ENCODE measurements at places on chromosomes 7 and 10.
A peak's percentile ranks its signal among the peaks of the same experiment; 100 is the strongest.

DNA sequence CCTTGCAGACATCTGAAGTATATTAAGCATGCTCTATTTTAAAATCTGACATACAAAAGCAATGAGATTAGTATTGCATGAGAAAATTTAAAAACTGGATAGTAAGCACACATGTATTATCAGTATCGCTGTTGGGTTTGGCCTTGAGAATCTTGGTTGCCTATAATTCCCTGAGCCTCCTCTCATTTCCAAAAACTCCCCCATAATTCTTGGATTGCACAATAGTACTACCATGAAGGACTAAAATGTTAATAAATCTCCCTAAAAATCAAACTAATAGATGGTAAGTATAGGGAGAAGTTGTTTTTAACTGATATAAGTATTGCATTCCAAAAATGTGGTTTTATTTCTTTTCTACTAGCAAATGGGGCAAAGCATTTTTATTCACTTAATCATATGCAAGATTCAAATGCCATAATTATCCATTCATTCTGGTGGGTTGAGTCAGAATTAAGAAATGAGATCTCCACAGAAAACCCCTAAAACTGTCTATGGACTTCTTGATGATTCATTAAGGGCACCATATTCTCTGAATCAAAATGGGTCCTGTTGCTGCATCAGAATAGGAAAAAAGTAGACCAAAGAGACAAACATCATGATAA is 10.3 kb upstream of the VIM start:
- peak; percentile 93 for DNase-seq

GRCh38 chr10:11563936-11564335 is 47.5 kb downstream of the USP6NL start:
- no peak for DNase-seq

GRCh38 chr7:34320926-34321661 is 336.9 kb upstream of the NPSR1 start:
- DNase-seq, result peak; percentile 93

DNA sequence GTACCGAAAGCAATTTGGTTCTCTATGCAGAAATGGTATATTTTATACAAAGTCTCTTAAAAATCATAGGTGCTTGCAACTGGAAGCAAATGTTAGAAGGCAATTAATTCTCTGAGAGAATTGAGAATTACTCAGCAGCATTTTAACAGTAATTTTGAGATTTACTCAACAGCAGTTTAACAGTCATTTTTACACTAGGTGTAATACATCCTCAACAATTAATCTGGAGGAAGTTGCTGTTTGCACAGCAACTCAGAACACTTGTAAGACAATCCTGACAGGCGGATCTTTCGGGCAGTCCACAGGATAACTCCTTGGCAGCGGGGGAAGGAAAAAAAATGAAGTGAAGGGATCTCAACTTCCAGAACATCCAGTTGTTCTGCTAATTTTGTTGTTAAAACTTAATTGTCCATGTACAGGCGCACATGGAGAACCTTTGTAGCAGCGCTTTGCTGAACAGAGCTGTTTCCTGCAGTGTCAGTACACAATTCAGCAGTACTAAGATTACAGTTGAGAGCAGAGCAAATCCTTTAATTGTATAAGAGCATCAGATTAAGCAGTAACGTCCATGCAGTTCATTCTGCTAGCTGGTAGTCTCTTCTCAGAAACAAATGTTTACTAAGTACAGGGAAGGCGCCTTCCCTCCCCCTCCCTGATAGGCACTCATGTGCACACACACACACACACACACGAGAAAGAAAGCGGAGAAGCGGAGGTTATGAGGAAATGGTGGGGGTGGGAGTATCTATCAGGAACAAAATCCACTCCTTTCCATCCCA is 43.8 kb downstream of the ENO4 start:
- no peak for DNase-seq

DNA sequence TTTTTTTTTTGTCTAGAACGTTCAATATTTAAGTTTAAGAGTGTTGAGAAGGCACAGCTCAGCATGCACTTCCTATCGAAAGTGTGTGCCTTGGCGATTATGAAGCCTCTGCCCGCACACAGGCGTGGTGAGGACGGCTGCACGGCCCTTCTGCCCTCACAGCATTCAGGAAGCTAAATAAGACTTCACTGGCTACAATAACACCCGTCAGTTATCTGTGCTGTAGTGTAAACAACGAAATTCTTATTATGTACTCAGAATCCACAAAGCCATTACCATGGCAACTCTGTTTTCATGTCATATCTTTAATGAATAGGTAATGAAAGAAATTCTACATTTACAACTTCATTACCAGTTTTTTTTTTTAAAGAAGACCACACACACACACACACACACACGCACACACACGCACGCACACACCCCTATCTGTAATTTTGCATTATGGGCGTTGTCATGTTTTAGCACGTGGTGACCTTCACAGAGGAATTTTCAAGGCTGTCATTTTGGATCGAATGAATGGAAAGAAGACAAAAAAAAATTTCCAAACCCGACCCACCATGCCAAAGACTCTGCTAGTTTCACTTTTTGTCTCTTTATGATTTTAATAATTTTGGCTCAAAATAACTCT is 254.8 kb upstream of the CTBP2 start:
- no peak for DNase-seq

GRCh38 chr7:64544010-64544409 is 18.9 kb downstream of the ZNF680 start:
- DNase-seq, result peak; percentile 10

GRCh38 chr7:33463131-33463530 is 333.8 kb downstream of the BBS9 start:
- no peak for DNase-seq

DNA sequence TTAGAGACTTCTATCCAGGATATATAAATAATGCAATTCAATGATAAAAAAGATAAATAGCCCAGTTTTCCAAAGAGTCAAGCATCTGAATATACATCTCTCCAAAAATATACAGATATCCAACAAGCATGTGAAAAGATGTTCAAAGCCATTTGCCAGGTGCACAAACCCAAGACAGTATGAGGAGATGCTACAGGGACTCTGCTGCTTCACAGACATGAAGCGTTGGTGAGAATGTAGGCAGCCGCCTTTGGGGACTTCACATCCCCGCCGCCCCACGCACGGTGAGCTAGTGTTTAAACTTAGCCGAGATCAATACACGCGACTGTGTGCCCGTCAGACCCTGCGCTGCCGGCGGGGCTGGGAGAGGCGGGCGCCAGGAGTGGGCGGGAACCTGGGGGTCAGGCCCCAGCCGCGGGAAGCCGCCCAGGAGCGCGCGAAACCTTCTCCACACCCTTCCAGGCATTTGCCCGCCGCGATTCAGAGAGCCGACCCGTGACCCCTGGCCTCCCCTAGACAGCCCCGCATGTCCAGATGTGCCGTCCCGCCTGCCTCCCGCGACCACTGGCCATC is 927 bp upstream of the ALOX5 start:
- DNase-seq, result no peak

DNA sequence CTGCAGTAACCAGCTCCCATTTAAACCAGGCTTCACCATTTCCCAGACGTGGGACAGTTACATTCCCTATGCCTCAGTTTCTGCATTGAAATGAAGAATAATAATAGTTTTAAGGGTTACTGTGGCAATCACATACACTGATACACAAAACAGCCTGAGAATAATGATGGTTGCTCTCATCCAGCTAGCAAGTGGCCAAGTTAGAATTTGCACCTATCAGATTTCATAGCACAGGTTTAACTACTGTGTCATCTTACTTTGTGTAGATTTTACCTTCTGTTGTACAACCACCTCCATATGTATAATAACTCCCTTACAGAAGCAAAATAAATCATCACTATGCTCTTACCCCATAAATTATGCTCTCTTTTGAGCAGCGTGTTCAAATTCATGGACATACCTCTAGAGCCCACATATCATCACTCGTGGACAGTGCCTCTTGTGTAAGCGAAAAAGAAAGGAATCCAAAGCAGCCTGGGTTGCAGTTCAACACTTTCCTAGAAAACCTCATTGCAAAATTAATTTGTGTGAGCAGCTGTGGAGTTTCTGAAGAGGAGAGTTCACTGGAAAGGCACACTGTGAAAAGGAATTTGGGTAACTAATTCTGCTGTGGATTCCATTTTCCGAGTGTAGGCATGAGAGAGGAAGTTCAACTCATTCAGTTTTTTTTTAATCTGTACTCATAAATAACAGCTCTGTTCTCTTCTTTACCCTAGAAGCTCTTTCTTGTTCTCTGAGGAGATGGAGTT is 492.5 kb downstream of the ARL4A start:
- no peak for DNase-seq

GRCh38 chr10:34537629-34538231 is 277.4 kb downstream of the PARD3 start:
- DNase-seq, result no peak

GRCh38 chr7:1081931-1082401 is 5.9 kb upstream of the GPER1 start:
- peak; percentile 34 for DNase-seq

- no peak for DNase-seq
Observed at GRCh38 chr7:116967254-116967922, 14.1 kb downstream of the ST7 start.

GRCh38 chr7:35384761-35385700 is 131.1 kb upstream of the TBX20 start:
- no peak for DNase-seq

DNA sequence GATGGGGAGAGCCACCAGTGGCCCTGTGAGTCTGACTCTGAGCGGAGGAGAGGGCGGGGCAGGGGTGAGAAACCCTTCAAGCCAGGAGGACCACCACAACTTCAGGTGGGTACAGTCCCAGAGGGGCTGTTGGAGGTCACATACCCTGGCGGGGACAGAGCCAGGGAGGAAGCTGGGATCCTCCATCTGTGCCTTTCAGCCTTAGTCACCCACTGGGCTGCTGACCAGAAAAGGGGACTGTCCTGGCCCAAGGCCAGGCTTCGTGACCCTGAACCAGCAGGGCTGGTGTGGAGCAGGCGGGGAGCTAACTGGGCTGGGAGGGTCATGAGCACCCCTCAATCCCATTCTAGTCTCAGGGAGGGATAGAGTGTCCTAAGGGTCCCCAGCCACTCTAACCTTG is 1.5 kb upstream of the CALHM3 start:
- DNase-seq, result peak; percentile 56

- no peak for DNase-seq
Observed at GRCh38 chr7:120731271-120731670, 126.7 kb downstream of the TSPAN12 start.

DNA sequence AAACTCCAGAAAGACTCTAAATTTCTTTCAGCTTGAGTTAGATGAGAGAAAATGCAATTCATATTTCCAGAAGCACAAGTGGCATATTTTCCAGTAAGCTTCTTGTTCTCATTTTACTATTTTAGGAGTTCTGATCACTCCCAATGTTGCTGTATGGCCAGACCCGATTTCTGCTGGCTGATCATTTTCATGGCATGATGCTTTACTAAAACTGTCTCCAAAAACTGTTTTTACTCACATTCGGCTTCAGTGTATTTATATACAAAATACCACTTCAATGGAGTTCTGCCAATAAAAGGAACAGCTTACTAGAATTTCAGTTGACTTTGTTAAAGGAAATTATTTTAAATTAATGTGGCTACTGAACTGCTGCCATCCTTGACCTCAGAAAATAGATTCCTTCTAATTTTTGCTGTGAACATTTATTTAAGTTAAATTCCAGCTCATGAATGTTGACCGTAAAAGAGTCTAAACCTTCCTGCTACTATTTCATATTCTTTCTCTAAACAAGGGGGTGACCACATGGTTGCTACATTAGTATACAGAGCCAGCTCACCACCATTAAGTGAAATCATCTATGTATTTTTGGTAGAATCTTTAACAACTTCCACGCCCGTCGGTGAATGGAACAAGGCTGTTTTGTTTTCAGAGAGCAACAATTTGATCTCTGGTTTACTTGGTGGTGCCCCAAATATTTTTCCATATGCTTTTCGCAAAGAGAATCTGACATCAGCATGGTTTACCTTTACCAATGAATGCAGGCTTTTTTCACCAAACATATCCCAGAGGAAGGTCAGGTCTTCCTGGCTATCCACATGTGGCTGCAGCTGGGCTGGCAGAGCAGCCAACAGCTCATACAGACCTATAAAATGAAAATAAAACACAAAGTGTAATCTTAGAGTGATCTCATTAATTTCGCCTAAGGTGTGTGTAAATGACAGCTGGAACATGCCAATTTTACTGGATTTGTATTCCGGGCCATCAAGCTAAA is 101.2 kb downstream of the MPP7 start:
- DNase-seq, result peak; percentile 54

DNA sequence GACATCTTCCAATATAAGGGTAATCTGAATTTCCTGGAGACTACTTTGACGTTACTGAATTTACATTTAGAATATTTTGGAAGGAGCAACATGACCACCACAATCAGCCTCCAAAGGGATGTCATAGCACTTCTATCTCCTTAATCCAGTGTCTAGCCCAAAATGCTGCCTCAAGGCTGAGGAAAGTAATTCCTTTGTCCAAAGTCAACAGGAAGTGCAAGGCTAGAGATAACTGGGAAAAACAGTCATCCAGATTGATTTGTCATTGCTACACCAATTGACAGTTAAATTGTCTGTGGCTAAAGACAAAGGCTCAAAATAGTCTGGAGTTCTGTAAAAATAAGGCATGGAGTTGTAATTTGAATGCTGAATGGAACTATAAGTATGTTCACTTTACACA is 3.9 kb upstream of the TFPI2 start:
- DNase-seq, result peak; percentile 35

DNA sequence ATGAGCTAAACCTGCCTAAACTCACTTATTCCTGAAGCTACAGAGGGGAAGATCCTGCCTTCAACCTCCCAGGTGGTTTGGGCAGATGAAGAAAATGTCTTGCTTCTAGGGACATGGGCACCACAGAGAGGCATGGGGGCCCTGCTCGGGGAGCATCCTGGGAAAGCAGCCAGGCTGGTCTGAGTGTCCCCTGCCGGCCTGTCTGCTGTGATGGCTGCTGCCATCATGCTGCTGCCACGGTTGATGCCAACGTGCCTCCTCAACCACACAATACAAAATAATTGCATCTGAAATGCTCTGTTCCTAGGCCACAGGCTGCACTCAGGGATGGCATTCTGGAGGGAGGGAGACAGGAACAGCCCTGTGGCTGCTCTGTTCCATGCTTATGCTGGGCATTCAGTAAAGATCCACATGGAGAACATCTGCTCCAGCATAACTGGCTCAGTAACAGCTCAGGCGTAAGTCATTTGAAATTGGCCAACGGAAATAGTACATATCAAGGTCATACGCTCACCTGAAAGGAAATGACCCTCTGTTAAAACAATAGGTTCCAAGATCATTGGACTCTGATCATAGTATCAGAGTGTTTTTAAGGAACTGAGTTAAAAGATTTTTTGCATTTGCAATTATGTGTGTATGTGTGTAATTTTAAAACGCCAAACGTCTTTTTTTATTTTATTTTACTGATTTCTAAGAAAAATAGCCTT is 299.0 kb downstream of the TNS3 start:
- no peak for DNase-seq
